ENCODE measurements at places on chromosomes 12 and 14. TPM values are rescaled to one million over a fixed set of nuclear protein-coding genes. Genes with fewer than 3 reads are reported as not detected.

DNA sequence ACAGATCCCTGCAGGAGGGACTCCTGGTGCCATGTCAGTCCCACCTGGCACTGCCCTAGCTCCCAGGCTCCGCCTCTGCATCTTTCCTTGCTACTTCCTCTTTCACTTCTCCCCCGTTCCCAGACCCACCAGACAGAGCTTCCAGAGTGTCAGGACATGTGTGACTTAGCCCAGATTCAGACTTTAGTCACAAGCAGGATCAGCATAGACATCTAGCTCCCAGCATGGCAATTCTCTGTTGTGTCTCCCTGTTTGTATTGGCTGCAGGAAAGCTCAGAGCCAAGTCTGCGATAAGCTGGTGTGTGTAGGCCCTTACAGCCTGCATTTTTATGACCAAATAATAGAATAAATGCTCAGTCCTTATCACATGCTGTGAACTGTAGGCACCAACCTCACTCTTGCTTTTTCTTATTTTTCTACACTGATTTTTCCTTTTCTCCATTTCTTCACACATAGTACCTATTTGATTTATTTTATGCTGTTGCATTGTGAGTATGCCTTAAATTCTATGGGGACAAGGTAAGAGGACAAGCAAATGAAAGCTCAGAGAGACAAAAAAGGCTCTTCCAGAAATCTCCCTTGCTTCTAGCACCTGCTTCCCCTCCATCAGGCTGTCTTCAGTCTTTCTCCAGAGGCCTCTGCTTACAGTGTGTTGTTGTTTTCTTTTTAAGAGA lies 5.9 kb downstream of the DHRS2 start:
- H3K36me3 ChIP-seq: no peaks in the 10 kb centered on the region
- no peak overlapping the region for H3K4me3 ChIP-seq
- no peaks in the 10 kb centered on the region for H3K4me1 ChIP-seq
- H3K27me3 ChIP-seq: no peaks in the 10 kb centered on the region

GRCh38 chr12:72872238-72872887 lies 600.2 kb downstream of the TRHDE start:
- H3K36me3 ChIP-seq: no peaks in the 10 kb centered on the region
- no peak overlapping the region for H3K4me3 ChIP-seq
- no peaks in the 10 kb centered on the region for H3K4me1 ChIP-seq
- no peak overlapping the region for H3K27ac ChIP-seq

- 0 out of 2 replicates have a peak, but pooled peaks cover 2% of the 10 kb centered on the region for H3K27me3 ChIP-seq
- no peaks in the 10 kb centered on the region for H3K36me3 ChIP-seq
- no peak overlapping the region for H3K27ac ChIP-seq
- H3K4me1 ChIP-seq: no peaks in the 10 kb centered on the region
- no peak for DNase-seq
Observed at GRCh38 chr12:8644345-8645248, 18.0 kb downstream of the MFAP5 start.

- DNase-seq: no peak
- H3K4me1 ChIP-seq: no peaks in the 10 kb centered on the region
- no peak overlapping the region for H3K4me3 ChIP-seq
- H3K27me3 ChIP-seq: no peaks in the 10 kb centered on the region
- H3K27ac ChIP-seq: no peak overlapping the region
Observed at GRCh38 chr12:126926023-126926594, 1340.9 kb upstream of the TMEM132C start.

DNA sequence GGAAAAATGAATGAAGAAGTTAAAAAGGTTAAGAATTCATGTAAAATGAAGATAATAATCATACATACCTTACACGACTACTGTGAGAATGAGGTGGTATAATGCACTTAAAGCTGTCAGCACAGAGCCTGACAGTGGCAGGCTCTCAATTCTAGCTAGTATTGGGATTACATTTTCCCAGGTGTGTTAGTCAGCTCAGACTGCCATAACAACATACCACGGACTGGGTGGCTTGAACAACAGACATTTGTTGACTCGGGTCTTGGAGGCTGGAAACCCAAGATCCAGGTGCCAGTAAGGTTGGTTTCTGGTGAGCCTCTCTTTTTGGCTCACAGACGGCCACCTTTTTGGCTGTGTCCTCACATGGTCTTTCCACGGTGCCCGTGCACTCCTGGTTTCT lies 167.8 kb downstream of the CHST11 start:
- H3K27me3 ChIP-seq: no peaks in the 10 kb centered on the region
- H3K4me1 ChIP-seq: no peaks in the 10 kb centered on the region
- H3K4me3 ChIP-seq: no peak overlapping the region
- no peak overlapping the region for H3K27ac ChIP-seq

- peak; percentile 35 for DNase-seq
- no peak overlapping the region for H3K4me3 ChIP-seq
- peak overlapping the region; percentile 76 for H3K27ac ChIP-seq
- peaks cover 13% of the 10 kb centered on the region for H3K4me1 ChIP-seq
- H3K27me3 ChIP-seq: no peaks in the 10 kb centered on the region
Observed at GRCh38 chr14:31360919-31361662, 59.3 kb downstream of the HEATR5A start.

- H3K4me1 ChIP-seq: no peaks in the 10 kb centered on the region
- no peak for DNase-seq
- H3K27me3 ChIP-seq: no peaks in the 10 kb centered on the region
Observed at GRCh38 chr12:53465679-53466078, 13.8 kb downstream of the PCBP2 start.

DNA sequence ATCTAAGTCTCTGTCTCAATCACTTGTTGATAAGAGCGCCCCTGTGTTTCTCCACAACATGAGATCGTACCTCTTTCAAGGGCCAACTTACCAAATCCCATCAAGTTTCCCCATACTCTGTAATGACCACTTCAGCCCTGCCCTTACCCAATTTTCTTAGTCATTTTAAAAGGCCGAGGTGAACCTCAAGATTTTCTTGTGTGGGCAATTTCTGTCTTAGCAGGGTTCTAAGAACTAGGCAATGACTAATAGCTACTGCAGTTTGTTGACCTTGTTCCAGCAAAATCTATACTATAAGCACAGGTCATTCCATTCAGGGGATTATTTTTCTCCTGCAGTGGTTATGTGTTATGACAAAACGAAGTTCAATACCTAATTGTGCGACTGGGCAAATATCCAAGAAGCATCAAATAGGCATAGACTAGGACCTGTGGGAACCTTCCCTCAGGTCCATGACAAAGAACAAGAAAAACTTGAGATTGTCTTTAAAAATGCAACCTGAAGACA lies 359.8 kb downstream of the PCNX1 start:
- peaks cover 7% of the 10 kb centered on the region for H3K4me1 ChIP-seq
- DNase-seq: no peak
- no peaks in the 10 kb centered on the region for H3K27me3 ChIP-seq
- H3K27ac ChIP-seq: no peak overlapping the region

- H3K27ac ChIP-seq: no peak overlapping the region
- no peak for DNase-seq
- H3K4me3 ChIP-seq: no peak overlapping the region
- no peaks in the 10 kb centered on the region for H3K36me3 ChIP-seq
- no peaks in the 10 kb centered on the region for H3K27me3 ChIP-seq
- no peaks in the 10 kb centered on the region for H3K4me1 ChIP-seq
Observed at GRCh38 chr14:98114122-98114895, 1157.7 kb downstream of the BCL11B start.

- no peak overlapping the region for H3K4me3 ChIP-seq
- no peaks in the 10 kb centered on the region for H3K27me3 ChIP-seq
Observed at GRCh38 chr14:94680862-94681288, 68.7 kb downstream of the SERPINA3 start.

GRCh38 chr14:82003426-82003825 lies 469.8 kb upstream of the SEL1L start:
- no peaks in the 10 kb centered on the region for H3K36me3 ChIP-seq
- no peak overlapping the region for H3K4me3 ChIP-seq
- no peaks in the 10 kb centered on the region for H3K27me3 ChIP-seq
- no peaks in the 10 kb centered on the region for H3K4me1 ChIP-seq

- H3K27ac ChIP-seq: no peak overlapping the region
- H3K36me3 ChIP-seq: peaks cover 50% of the 10 kb centered on the region
- H3K27me3 ChIP-seq: no peaks in the 10 kb centered on the region
- H3K4me1 ChIP-seq: peaks cover 16% of the 10 kb centered on the region
- H3K4me3 ChIP-seq: no peak overlapping the region
Observed at GRCh38 chr12:48930475-48930874, 5.2 kb upstream of the FKBP11 start.

DNA sequence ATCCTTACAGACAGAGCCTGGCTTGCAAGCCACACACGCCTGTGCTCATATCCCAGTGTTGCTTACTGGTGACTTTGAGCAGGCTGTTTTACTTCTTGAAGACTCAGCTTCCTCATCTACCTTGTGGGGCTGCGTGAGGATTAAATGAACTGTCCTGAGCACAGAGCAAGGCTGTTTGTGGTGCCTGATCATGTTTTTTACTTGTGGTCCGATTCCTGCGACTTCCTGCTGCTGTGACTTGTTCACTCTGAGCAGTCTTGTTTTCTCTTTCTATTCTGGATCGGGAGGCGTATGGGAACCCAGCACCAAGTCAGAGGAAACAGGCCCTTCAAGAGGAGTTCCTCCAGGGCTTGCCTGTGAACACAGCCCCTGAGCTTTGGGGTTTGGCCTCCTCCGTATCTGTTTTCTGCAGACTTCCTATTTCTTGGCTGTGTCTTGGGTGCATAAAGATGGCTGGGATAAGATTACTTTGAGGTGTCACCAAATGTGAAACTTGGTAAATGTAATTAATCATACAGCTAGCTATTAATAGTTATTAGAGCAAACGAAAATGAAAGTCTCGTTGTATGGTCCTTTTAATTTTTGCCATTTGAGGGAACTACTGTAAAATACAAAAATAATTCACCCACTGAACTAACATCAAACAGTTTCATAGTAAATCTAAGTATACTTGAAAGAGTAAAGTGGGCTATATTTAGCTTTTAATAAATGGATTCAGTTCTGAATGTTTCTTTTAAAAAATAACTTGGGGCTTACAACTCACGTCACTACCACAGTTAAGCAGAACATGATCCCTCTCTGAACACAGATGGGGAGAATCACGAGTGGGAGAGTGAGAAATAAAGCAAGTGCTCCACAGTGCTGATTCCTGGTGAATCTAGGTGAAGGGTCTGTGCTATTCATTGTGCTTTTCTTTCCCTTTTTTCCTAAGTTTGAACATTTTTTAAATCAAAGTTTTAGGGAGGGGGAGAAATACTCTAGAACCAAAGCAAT lies 251.5 kb downstream of the FOXN3 start:
- peaks cover 4% of the 10 kb centered on the region for H3K36me3 ChIP-seq
- no peak overlapping the region for H3K4me3 ChIP-seq
- H3K27me3 ChIP-seq: no peaks in the 10 kb centered on the region

GRCh38 chr12:484096-484495 lies 24.4 kb downstream of the B4GALNT3 start:
- H3K27ac ChIP-seq: no peak overlapping the region
- H3K4me1 ChIP-seq: no peaks in the 10 kb centered on the region
- no peaks in the 10 kb centered on the region for H3K36me3 ChIP-seq
- H3K4me3 ChIP-seq: no peak overlapping the region

GRCh38 chr14:25944020-25944419 lies 653.8 kb downstream of the NOVA1 start:
- H3K36me3 ChIP-seq: no peaks in the 10 kb centered on the region
- no peaks in the 10 kb centered on the region for H3K27me3 ChIP-seq
- H3K4me3 ChIP-seq: no peak overlapping the region
- DNase-seq: no peak
- no peak overlapping the region for H3K27ac ChIP-seq

DNA sequence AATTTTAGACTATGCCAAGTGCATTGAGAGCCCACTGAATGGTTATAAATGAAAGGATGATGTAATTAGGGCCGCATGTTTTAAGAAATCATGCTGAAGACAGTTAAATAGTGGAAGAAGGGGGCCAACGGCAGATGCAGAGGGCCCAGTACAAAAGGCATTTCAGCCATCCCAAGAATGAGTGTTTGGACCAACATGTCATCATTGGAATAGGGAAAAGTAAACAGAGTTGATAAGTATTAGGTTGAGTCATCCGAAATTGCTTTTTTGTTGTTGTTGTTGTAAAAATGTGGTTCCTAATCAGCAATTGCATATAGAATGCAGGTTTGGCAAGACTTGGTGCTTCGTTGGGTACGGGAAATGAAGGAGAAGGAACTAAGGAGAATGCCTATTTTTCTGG lies 29.5 kb downstream of the BMP4 start:
- peak overlapping the region; percentile 65 for H3K27ac ChIP-seq
- peak; percentile 84 for DNase-seq
- peaks cover 34% of the 10 kb centered on the region for H3K4me1 ChIP-seq
- H3K36me3 ChIP-seq: no peaks in the 10 kb centered on the region

DNA sequence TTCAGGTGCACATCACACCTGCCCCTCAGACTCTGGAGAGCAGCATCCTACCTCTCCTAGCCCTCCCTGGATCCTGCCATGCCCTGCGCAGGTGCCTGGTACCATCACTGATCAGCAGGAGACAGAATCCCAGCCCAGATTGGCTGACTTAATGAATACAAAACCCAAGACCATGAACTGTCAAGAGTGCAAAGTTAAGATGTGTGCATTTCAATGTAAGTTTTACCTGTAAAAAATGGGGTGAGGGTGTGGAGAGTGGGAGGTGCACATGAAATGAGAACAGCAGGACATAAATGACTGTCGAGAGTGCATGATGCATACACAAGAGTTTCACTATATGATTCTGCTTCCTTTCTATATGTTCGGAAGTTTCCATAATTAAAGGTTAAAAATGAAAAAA lies 57.9 kb upstream of the GPR68 start:
- no peak for DNase-seq
- no peaks in the 10 kb centered on the region for H3K27me3 ChIP-seq
- no peak overlapping the region for H3K27ac ChIP-seq
- no peaks in the 10 kb centered on the region for H3K4me1 ChIP-seq

DNA sequence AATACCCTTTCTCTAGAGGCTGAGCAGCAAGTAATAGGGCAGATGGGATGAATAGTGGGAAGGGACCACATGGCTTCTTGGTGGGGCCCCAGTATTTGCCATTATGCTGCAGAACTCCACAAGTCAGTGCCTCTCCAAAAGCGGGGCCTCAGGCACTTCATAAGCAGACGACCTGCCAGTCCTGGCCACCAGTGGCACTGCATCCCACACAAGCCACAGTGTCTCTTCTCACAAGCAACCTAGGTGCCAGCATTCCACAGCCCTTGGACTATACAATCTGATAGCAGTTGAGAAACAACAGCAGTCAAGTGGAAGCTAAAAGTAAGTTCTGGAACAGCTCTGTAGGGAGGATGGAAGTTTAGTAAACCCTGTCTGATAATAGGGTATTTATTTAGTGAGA lies 4.2 kb upstream of the SLC8A3 start:
- peaks cover 9% of the 10 kb centered on the region for H3K4me1 ChIP-seq
- no peaks in the 10 kb centered on the region for H3K27me3 ChIP-seq
- H3K27ac ChIP-seq: no peak overlapping the region
- H3K36me3 ChIP-seq: no peaks in the 10 kb centered on the region

The OTOGL gene
- total RNA-seq: 0.50 TPM

The RPL10L gene
- total RNA-seq: not detected

The LPAR5 gene
- not detected for total RNA-seq

The NINJ2 gene
- total RNA-seq: not detected
